Stimulated activated CD8-positive, alpha-beta memory T cell treated with anti-CD3 and anti-CD28 coated beads, Interleukin-15, amount 100 ng/mL, for 4 hours (primary cell): ENCODE measurements at places on chromosomes 1 and 21.

GRCh38 chr21:28513428-28513827, 479.2 kb downstream of the LTN1 start:
- no peak for DNase-seq

- no peak for DNase-seq
These were observed 10.2 kb upstream of the SH2D5 start for GRCh38 chr1:20742671-20743070.

- no peak for DNase-seq
These were observed 13.5 kb downstream of the PDPN start for GRCh38 chr1:13597166-13597565.

DNA sequence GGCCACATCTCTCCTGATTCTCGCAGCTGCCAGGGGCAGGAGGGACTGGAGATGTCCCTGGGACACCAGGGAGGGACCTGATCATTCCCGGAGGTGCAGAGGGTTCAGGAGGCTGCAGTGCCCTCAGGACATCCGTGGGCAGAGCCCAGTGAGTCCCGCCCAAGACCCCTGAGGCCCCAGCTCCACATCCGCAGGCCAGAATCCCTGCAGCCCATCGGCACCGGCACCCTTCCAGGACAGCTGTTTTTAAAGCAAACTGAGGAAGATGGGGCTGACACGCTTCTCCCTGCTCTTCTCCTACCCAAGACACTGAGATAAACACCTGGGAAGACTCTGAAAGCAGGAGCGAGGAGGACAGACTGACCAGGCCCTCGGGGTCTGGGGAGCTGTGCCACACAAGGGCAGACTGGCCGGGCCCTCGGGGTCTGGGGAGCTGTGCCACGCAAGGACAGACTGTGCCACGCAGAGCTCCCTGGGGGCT, 25.5 kb downstream of the SLC19A1 start:
- no peak for DNase-seq

GRCh38 chr1:66535061-66535460, 1.1 kb downstream of the SGIP1 start:
- DNase-seq: no peak

DNA sequence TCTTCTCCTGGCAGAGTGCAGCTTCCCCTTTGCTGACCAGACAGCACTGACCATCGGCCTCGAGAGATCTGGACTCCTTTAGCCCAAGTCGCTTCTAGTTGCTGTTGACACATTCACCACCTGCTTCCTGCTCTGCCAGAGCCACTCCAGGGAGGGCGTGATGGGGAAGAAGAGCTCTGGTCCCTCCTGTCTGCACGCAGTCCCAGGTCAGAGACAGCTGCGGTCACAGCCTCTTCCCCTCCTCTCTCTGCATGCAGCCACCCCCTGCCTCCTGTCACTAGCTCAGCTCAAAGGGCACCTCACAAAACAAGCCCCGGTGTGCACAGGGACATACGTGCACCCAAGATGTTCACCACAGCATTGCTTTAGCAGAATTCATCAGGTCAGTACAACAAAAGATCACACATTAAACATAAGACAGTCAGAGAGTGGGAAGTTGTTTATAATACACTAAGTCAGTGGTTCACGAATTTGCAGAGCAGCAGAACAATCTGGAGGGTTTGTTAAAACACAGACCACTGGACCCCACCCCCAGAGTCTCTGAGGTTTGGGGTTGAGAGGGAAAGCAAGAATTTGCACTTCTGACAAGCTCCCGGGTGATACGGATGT, 132.9 kb downstream of the SYF2 start:
- DNase-seq: no peak

- no peak for DNase-seq
These were observed 4.8 kb upstream of the FAM110D start for GRCh38 chr1:26153966-26154532.

GRCh38 chr1:22628698-22629444, 7.6 kb upstream of the C1QA start:
- no peak for DNase-seq

GRCh38 chr21:29904359-29905282, 35.2 kb downstream of the GRIK1 start:
- no peak for DNase-seq

DNA sequence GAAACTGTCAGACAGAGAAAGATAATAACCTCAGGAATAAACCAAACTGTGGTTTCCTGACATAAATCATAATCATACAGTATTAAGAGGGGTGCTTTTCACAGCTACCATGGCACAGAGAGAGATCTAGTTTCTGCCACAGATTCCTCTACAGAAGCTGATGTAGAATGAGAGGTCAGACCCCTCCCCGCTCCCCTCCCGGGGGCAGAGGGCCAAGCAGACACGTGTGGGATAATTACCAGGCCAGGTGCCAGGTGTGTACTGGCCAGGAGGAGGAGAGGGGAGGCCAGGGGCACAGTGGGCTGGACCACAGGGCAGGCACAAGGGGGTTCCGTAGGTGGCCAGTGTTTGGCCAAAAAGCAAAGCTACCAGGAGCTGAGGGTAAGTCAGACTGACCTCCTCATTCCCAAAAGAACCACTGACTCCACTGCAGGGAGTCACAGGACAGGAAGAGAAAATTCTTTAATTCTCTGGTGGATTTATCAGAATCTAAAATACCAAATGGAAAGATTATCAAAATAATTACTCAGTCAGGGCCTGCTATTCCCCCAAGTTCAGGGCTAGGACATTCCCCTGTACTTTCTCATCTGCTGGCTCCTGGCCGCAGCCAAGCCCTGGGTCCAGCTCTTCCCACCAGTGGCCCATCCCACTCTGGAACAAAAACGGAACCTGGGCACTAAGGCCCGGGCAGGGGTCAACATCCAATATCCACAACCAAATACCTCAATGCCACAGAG, 30.0 kb downstream of the C2CD2 start:
- no peak for DNase-seq

DNA sequence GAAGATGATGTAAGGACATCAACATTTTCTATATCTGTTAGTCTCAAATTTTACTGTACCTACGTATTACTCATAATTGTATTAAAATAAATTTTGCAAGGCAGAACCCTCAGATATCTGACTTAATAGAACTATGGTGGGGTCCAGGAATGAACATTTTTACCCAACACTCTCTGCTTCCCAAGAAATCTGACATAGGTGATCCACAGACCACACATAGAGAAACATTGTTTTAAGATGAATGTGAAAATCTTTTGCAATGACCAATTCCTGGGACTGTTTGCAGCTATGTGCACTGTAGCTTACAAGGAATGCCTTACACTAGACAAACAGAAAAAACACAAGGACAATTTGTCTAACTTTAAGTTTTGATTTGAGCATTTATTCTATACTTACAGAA, 645.6 kb upstream of the ADGRL2 start:
- no peak for DNase-seq

- DNase-seq: no peak
These were observed 343.4 kb downstream of the MATN1 start for GRCh38 chr1:30379684-30380624.

DNA sequence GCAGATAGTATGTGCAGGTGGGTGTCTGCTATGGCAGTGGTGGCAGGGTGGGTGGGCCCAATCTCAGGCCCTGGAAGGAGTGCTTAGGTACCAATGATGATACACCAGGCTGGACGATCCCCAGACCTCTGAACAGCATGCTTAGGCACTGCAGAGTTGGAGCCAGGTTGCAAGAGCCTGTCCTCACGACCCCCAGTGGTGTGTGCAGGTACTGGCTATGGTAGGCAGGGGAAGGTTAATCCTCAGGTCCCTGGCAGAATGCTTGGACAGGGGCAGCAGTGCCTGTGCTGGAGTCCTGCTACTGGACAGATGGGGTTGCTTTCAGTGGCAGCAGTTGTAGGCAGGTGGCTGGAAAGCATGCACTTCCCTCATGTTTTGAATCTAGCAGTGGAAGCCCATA, 100.5 kb upstream of the NEK7 start:
- no peak for DNase-seq
